ENCODE measurements at places on chromosomes 1 and 21.

- H3K4me3 ChIP-seq, result no peak overlapping the region
- peak overlapping the region; percentile 86 for H3K27ac ChIP-seq
- DNase-seq, result no peak
- H3K27me3 ChIP-seq, result no peaks in the 10 kb centered on the region
- H3K36me3 ChIP-seq, result no peaks in the 10 kb centered on the region
These were observed 95.3 kb upstream of the GADD45A start for GRCh38 chr1:67589519-67590233.

GRCh38 chr1:80987824-80988223 is 812.9 kb upstream of the ADGRL2 start:
- no peaks in the 10 kb centered on the region for H3K27me3 ChIP-seq
- no peak overlapping the region for H3K27ac ChIP-seq
- DNase-seq, result no peak
- no peak overlapping the region for H3K4me3 ChIP-seq
- H3K36me3 ChIP-seq, result no peaks in the 10 kb centered on the region

- DNase-seq, result peak; percentile 69
- peaks cover 16% of the 10 kb centered on the region for H3K4me1 ChIP-seq
- H3K27me3 ChIP-seq, result no peaks in the 10 kb centered on the region
- no peak overlapping the region for H3K4me3 ChIP-seq
These were observed 65.1 kb upstream of the JUN start for GRCh38 chr1:58848818-58849411.

DNA sequence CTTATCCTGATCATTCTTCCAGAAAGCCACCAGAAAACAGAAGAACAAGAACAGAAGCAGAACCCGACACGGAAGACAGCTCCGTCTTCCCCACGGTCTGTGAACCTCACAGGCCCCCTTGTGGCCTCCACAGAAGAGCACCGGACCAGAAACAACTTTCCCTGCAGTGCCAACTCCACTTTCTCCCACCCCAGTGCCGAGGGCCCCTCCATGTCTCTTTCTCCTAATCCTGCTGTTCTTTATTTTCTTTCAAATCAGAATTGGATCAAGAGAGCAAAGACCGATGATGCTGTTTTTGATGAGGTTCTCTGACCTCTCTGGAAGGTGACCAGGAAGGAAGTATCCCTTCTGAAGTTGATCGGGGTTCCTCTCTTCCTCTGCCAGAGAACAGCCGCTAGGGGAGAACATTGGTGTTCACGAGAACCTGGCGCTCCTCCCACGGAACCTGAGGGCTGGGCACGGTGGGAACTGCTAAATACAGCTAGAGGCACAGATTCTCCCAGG is 58.9 kb upstream of the CTTNBP2NL start:
- H3K4me3 ChIP-seq, result no peak overlapping the region
- H3K27me3 ChIP-seq, result no peaks in the 10 kb centered on the region
- no peak overlapping the region for H3K27ac ChIP-seq
- no peaks in the 10 kb centered on the region for H3K4me1 ChIP-seq

GRCh38 chr1:33128781-33129180 is 47.8 kb downstream of the AZIN2 start:
- H3K27me3 ChIP-seq, result no peaks in the 10 kb centered on the region
- H3K36me3 ChIP-seq, result no peaks in the 10 kb centered on the region
- H3K4me3 ChIP-seq, result no peak overlapping the region
- peaks cover 17% of the 10 kb centered on the region for H3K4me1 ChIP-seq

- H3K4me1 ChIP-seq, result peaks cover 22% of the 10 kb centered on the region
- no peak overlapping the region for H3K4me3 ChIP-seq
- no peaks in the 10 kb centered on the region for H3K27me3 ChIP-seq
- no peak overlapping the region for H3K27ac ChIP-seq
- no peak for DNase-seq
- no peaks in the 10 kb centered on the region for H3K36me3 ChIP-seq
These were observed 95.6 kb downstream of the ASH1L start for GRCh38 chr1:155466996-155467395.

DNA sequence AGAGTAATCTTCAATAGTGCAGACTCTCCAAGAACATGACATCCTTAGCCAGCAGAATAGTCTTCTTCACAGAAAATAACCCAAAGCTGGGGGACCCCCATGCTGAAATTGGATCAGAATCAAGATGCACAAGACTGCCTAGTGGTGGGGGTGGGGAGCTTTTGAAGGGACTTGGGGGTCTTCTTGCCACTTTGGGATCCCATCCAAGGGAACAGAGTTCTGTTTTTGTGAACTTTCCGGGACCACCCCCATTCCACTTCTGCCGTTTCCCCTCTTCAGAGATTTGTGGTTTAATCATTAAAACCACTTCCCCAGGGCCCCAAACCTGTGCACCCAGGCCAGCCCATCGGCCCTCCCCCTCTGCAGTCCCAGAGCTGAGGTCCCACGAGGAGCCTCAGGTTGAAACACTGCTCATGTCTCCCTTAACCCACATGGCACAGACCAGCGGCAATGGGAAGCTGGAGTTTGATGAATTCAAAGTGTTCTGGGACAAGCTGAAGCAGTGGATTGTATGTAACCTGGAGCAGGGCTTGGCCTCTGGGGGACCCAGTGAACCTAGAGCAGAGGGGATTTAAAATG is 44.9 kb downstream of the CAPN9 start:
- no peaks in the 10 kb centered on the region for H3K4me1 ChIP-seq
- no peaks in the 10 kb centered on the region for H3K36me3 ChIP-seq

- no peaks in the 10 kb centered on the region for H3K27me3 ChIP-seq
- no peak for DNase-seq
- no peak overlapping the region for H3K27ac ChIP-seq
- H3K36me3 ChIP-seq, result no peaks in the 10 kb centered on the region
- H3K4me3 ChIP-seq, result no peak overlapping the region
These were observed 76.6 kb upstream of the VAV3 start for GRCh38 chr1:108041360-108042142.

DNA sequence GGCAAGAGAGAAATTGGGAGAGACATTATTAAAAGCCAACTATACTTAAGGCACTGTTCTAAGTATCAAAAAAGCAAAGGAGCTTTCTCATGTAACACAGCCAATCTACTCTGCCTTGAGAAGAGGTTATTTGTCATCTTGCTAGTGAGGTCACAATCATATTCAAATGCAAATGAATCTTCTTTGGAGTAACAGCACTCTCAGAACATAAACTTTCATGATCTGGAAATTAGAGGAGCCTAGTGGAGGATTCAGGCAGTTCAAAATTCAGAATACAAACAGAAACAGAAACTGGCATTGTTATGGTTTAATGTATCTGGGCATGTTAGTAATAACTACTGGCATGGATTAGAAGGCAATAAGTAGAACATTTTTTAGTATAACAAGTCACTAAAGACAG is 57.4 kb downstream of the ARID4B start:
- peaks cover 33% of the 10 kb centered on the region for H3K4me1 ChIP-seq
- no peak overlapping the region for H3K4me3 ChIP-seq
- H3K27ac ChIP-seq, result no peak overlapping the region

DNA sequence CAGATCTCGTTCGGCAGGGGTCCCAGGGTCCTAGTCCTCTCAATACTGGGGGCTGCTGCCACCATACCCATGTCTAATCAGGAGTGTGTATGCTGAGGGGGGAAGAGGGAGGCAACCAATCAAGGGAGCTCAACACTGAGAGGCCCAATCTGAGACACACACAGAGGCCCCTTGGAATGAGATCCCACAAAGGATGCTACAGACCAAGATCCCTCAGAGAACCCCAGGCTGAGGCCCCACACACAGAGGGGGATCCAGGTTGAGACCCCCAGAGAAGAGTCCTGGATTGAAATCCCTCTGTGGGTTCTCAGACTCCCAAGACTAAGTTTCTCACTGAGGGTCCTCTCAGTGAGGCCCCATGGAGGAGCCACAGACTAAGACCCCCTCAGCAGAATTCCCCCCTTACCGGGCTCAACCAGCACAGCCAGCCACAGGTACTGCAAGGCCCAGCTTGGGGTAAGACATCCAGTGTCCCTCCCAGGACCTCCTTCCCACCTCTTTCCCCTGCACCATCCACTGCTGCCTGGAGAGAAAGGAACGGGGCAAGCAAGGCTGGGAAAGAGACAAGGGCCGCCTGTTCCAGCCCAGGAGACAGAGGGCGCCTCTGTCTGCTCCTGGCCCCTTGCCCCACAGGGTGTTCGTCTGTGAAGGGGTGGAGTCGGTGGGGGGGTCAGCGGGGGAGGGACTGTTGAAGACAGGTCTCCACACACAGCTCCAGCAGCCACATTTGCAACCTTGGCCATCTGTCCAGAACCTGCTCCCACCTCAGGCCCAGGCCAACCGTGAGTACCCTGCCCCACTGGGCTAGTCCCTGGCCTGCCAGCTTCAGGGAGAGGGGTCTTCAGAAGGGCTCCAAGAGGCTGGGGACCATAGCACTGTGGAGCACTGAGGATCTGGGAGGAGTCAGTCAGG is at the start of gene S100A1:
Gene S100A1 (plus strand): TSS at position 720 of the 912 bp plus-strand sequence. CDS start 2,088 bp downstream, outside the sequence.
- no peaks in the 10 kb centered on the region for H3K27me3 ChIP-seq
- no peak for DNase-seq
- H3K4me3 ChIP-seq, result peak within 1 kb of the TSS; percentile 79
- no peaks in the 10 kb centered on the region for H3K36me3 ChIP-seq

- no peaks in the 10 kb centered on the region for H3K4me1 ChIP-seq
- H3K27me3 ChIP-seq, result no peaks in the 10 kb centered on the region
- no peak for DNase-seq
- H3K4me3 ChIP-seq, result no peak overlapping the region
- no peaks in the 10 kb centered on the region for H3K36me3 ChIP-seq
- H3K27ac ChIP-seq, result no peak overlapping the region
These were observed 159.1 kb downstream of the CHRM3 start for GRCh38 chr1:239545466-239545865.

DNA sequence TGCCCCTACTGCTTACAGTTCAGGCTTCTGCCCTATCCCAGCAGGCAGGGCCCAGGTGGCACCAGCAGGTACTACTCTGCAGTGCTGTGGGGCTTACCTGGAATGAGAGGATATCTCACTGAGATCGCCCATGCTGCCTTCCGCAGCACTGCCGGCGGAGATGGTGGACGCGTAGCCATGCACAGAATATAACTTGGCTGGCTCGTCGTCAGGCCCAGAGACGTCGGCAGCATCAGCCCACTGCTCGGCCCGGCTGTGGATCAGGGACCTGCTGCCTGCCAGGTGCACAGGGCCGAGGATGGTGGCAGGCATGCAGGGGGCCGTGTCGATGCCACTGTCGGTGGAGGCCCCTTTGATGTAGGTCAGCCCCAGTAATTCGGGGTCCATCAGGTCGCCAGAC is 190.9 kb downstream of the SIPA1L2 start:
- no peak overlapping the region for H3K4me3 ChIP-seq
- peaks cover 5% of the 10 kb centered on the region for H3K36me3 ChIP-seq
- no peaks in the 10 kb centered on the region for H3K4me1 ChIP-seq
- DNase-seq, result no peak
- H3K27me3 ChIP-seq, result no peaks in the 10 kb centered on the region

DNA sequence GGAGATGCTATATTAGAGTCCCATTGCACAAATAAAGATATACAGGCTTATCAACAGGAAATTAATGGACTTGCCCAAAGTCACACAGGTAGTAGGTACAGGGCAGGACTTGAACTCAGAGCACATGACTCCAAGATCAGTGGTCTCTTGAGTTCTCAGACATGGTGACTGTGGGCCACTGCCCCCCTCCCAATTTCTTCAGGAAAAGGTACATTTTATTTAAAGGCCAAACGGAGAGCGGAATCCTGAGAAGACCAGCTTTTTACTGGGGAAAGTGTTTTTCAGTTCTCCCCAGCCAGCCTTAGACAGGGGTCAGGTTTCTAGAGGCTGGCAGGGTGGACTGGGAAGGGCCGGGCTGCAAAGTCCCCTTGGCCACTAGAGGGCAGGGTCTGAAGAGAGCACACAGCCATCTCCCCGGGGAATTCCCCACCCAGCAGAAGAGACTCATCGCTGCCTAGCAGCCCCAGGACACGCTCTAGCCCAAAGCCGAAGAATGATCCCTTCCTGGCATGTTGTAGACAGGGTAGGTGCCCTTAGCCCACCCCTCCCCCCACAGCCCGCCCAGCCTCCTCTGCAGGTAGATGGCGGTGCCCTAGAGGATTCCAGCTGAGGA is 29.7 kb downstream of the ACP6 start:
- no peaks in the 10 kb centered on the region for H3K27me3 ChIP-seq
- peaks cover 3% of the 10 kb centered on the region for H3K36me3 ChIP-seq
- no peak overlapping the region for H3K4me3 ChIP-seq
- no peak for DNase-seq
- H3K4me1 ChIP-seq, result peaks cover 4% of the 10 kb centered on the region
- H3K27ac ChIP-seq, result no peak overlapping the region

DNA sequence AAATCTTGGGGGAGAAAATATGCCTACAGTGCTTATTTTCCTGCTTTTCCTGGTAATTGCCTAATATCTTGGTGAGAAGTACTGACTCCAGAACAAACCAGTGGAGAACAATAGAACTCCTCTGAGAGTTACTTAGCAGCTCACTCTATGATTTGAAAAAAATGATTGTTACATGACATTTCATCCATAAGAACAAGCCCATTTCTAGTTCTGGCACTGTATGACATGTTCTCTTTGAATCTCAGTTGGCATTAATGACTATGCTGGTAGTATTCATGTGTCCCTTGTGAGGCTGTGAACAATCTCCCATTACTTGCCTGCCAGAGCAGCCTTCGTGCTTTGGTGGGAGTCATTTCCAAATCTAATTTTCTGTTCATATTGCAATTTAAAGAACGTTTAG is 58.0 kb downstream of the CLIC4 start:
- DNase-seq, result no peak
- H3K36me3 ChIP-seq, result no peaks in the 10 kb centered on the region
- H3K27me3 ChIP-seq, result no peaks in the 10 kb centered on the region
- no peak overlapping the region for H3K4me3 ChIP-seq
- H3K4me1 ChIP-seq, result peaks cover 72% of the 10 kb centered on the region
- peak overlapping the region; percentile 78 for H3K27ac ChIP-seq

DNA sequence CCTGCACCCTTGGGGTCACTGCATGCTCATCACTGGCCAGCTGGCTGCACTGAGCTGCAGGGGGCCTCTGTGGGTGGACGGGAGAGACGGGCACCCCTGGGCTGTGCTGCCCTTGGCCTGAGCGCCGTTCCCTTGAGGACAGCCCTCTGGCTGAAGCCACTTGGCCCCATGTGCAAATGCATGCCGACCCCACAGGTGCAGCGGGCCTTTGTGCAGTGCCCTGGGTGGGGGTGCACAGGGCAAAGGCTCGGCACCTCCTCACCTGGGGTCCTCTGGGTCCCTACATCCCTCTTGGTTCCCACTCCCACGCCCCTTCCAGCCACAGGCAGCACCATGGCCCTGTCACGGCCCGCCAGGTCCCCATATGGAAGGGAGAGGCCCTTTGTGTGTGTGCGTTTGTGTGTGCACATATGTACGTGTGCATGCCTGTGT is 41.3 kb downstream of the COQ8A start:
- no peaks in the 10 kb centered on the region for H3K36me3 ChIP-seq
- H3K4me3 ChIP-seq, result no peak overlapping the region
- H3K27ac ChIP-seq, result no peak overlapping the region
- DNase-seq, result no peak
- no peaks in the 10 kb centered on the region for H3K27me3 ChIP-seq
- H3K4me1 ChIP-seq, result no peaks in the 10 kb centered on the region

DNA sequence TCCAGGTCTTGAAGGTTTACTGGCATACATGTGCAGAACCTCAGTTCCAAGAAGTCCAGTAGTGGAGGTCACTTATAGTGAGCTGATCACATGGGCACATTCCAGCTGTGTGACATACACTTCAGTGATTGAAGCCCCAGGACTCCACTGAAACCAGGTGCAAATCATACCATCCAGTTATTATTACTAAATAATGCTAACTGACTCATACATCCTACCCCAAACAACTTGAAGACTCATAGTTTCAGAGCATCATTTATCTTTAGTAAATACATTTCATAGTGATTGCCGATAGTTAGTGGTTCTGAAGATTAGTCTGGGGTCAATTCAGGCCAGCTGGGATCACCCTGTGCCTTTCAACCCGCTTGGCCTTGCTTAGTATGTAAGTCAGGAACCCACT is 137.9 kb upstream of the UBE2U start:
- no peak overlapping the region for H3K4me3 ChIP-seq
- no peak overlapping the region for H3K27ac ChIP-seq
- DNase-seq, result no peak
- H3K27me3 ChIP-seq, result no peaks in the 10 kb centered on the region

All from thoracic aorta (tissue), 2 donors.